Renal cortical epithelial cell (primary cell): ENCODE measurements at places on chromosomes 1 and 21. TPM values are rescaled to one million over a fixed set of nuclear protein-coding genes. Genes with fewer than 3 reads are reported as not detected.

Gene RCSD1
- total RNA-seq: 0.05 TPM in 1 of 2 replicates, not detected in the other

Gene CFHR3
- not detected in 2 replicates for total RNA-seq

Gene ILDR2
- 4.7 and 17.5 TPM in 2 replicates for total RNA-seq

Gene COL16A1
- 14.5 and 14.8 TPM in 2 replicates for total RNA-seq

Gene GSTM4
- 12.2 and 17.8 TPM in 2 replicates for total RNA-seq
